ENCODE measurements at places on chromosomes 16 and 17. TPM values are rescaled to one million over a fixed set of nuclear protein-coding genes. Genes with fewer than 3 reads are reported as not detected.

DNA sequence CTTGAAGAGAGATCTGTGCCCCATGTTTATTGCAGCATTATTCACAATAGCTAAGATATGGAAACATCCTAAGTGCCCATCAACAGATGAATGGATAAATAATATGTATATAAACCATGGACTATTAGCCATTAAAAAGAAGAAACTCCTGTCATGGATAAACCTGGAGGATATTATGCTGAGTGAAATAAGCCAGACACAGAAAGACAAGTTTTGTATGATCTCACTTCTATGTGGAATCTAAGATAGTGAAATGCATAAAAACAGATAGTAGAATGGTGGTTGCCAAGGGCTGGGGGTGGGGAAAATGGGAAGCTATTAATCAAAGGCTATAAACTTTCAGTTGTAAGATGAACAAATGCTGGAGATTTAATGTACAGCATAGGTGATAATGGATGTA lies 19.9 kb upstream of the HEATR6 start:
- H3K27me3 ChIP-seq: no peaks in the 10 kb centered on the region
- no peak overlapping the region for H3K4me3 ChIP-seq
- no peaks in the 10 kb centered on the region for H3K36me3 ChIP-seq

The SPNS2 gene
- total RNA-seq: 1.0 TPM

- no peaks in the 10 kb centered on the region for H3K27me3 ChIP-seq
- no peak for DNase-seq
- H3K4me1 ChIP-seq: peaks cover 9% of the 10 kb centered on the region
- no peaks in the 10 kb centered on the region for H3K36me3 ChIP-seq
- H3K4me3 ChIP-seq: no peak overlapping the region
- H3K27ac ChIP-seq: no peak overlapping the region
These were observed 72.3 kb downstream of the CYTH1 start for GRCh38 chr17:78709751-78710181.

DNA sequence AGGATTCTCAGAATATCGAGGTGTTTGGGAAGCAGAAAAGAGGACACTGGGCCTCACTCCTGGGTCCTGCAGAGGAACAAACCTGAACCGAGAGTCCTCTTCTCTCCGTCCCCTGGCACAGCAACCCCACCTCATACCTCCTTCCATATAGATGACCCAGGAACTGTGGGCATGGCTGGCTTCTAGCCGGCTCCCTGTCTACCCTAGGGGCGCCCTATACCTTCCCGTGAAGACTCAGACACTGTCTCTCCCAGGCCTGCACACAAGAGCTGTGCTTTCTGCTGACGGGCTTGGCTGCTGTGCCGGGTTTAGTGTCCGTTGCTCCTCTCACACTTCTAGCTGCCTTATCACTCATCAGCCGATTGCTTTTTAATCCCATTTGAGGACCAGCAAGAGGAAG lies 46.5 kb upstream of the CRISPLD2 start:
- DNase-seq: no peak
- H3K27me3 ChIP-seq: no peaks in the 10 kb centered on the region
- no peak overlapping the region for H3K4me3 ChIP-seq
- H3K4me1 ChIP-seq: no peaks in the 10 kb centered on the region
- peak overlapping the region; percentile 9 for H3K27ac ChIP-seq
- H3K36me3 ChIP-seq: peaks cover 60% of the 10 kb centered on the region

The RGS11 gene
- 6.6 TPM for total RNA-seq

The ADORA2B gene
- 10.5 TPM for total RNA-seq

DNA sequence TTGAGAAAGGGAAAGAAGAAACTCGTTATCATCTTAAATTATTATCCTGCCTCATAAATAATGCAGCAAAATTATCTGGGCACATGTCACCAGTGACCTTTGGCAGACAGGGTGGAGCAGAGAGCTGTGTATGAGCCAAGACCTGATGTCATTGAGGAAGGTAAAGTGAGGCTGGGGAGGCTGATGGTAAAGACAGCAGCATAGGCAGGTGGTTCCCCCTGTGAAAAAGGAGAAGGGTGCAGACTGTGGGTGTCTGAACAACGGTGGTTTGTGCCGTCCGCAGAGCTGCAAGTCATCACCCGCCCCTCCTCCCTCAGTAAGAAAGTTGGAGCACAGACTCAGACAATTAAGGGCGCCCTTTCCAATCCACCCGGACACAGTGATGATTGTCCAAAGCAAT lies 30.8 kb upstream of the METTL16 start:
- DNase-seq: no peak
- H3K4me3 ChIP-seq: no peak overlapping the region
- no peak overlapping the region for H3K27ac ChIP-seq
- no peaks in the 10 kb centered on the region for H3K36me3 ChIP-seq
- peaks cover 10% of the 10 kb centered on the region for H3K4me1 ChIP-seq

- no peak overlapping the region for H3K27ac ChIP-seq
- no peaks in the 10 kb centered on the region for H3K4me1 ChIP-seq
- H3K4me3 ChIP-seq: no peak overlapping the region
- peak; percentile 76 for DNase-seq
These were observed 8.9 kb downstream of the GNGT2 start for GRCh38 chr17:49201481-49201927.

GRCh38 chr16:10465821-10466220 lies 80.0 kb downstream of the ATF7IP2 start:
- no peak overlapping the region for H3K4me3 ChIP-seq
- no peaks in the 10 kb centered on the region for H3K27me3 ChIP-seq
- peaks cover 6% of the 10 kb centered on the region for H3K36me3 ChIP-seq
- H3K27ac ChIP-seq: no peak overlapping the region

- H3K4me1 ChIP-seq: no peaks in the 10 kb centered on the region
- H3K4me3 ChIP-seq: no peak overlapping the region
- H3K27me3 ChIP-seq: no peaks in the 10 kb centered on the region
- H3K36me3 ChIP-seq: no peaks in the 10 kb centered on the region
- DNase-seq: no peak
These were observed 744.4 kb upstream of the EEF2KMT start for GRCh38 chr16:5841974-5842373.

- H3K4me3 ChIP-seq: no peak overlapping the region
- no peak overlapping the region for H3K27ac ChIP-seq
- H3K27me3 ChIP-seq: peaks cover 38% of the 10 kb centered on the region
These were observed 54.7 kb upstream of the FOXF1 start for GRCh38 chr16:86455640-86456039.

DNA sequence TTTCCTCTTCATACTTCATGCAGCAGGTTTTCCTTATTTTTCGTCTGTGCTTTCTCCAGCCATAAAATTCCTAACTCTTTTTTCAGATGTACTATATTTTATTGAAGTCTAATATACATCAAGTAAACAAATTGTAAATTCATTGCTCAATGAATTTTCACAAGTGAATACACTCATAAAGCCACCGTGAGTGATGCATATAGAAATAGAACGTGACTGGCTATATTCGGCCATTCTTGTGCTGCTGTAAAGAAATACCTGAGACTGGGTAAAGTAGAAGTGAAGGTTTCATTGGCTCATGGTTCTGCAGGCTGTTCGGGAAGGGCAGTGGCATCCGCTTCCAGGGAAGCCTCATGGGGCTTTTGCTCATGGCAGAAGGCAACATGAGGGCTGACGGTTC lies 868.4 kb upstream of the EEF2KMT start:
- H3K27me3 ChIP-seq: no peaks in the 10 kb centered on the region
- H3K4me3 ChIP-seq: no peak overlapping the region
- H3K27ac ChIP-seq: no peak overlapping the region
- no peaks in the 10 kb centered on the region for H3K4me1 ChIP-seq
- H3K36me3 ChIP-seq: no peaks in the 10 kb centered on the region

DNA sequence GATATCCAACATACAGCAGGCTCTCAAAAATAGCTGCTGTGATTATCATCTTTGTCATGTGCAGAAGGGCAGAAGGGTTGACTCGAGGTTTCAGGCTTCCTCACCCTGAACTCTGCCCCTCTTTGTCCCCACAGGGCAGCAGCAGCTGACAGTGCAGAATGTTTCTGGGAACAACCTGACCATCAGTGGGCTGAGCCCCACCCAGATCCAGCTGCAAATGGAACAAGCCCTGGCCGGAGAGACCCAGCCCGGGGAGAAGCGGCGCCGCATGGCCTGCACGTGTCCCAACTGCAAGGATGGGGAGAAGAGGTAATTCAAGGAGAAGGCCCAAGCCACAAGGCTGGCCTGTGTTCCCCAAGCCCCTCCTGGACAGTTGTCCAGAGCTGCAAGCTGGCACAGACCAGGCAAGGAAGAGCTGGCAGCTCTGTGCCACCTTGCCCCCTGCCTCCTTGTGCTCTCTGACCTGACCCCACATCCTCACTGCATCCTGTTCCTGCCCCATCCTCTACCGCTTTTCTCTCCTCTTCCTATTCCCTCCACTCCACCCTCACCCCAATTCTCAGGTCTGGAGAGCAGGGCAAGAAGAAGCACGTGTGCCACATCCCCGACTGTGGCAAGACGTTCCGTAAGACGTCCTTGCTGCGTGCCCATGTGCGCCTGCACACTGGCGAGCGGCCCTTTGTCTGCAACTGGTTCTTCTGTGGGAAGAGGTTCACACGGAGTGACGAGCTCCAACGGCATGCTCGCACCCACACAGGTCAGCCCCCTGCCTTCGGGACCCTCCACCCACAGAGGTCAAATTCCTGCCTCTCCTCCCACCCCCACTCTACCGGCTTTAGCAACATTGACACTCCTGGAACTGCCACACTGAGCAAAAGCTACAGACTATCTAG lies 16.3 kb upstream of the PNPO start:
- no peak overlapping the region for H3K27ac ChIP-seq
- DNase-seq: no peak
- H3K4me1 ChIP-seq: no peaks in the 10 kb centered on the region
- H3K4me3 ChIP-seq: no peak overlapping the region
